ENCODE measurements at places on chromosomes 2 and 18.

DNA sequence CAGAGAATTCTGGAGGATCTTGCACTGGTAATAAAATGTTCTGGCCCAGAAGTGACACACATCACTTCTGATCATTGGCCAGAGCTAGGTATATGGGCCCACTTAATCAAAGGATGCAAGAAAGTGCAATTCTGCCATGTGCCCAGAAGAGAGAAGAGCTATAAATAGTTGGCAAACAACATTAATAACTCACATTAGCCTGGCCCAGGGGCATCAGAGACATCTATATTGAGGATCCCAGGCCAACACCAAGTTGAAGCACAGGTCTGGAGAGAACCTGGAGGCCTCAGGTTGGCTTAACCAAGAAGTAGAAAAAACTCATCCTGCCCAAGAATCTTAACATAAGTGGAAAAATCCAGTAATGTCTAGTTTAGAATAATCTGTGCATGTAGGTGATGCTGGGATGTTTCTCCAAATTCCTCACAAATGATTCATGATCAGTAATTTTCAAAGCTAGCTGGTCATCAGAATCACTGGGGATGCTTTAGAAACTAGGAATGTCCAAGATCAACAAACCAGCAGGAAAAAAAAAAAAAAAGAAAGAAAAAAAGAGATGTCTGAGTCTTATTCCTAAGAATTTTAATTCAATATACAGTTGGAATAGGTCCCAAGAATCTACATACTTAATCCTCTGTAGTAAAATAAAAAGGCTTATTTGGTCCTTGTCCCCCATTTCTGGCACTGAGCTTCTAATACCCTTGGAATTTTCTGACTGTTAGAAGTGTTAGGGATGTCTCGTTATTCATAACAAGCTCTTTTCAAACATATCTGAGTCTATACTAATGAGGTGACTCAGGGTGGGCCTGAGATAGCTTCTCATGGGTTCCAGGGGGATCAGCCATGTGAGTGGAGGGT lies 35.0 kb upstream of the EVA1A start:
- no peak for DNase-seq

- DNase-seq: no peak
Measured at GRCh38 chr2:233407771-233408181, 53.5 kb downstream of the DGKD start.

GRCh38 chr2:4417771-4418170 lies 714.4 kb downstream of the DCDC2C start:
- DNase-seq: no peak

DNA sequence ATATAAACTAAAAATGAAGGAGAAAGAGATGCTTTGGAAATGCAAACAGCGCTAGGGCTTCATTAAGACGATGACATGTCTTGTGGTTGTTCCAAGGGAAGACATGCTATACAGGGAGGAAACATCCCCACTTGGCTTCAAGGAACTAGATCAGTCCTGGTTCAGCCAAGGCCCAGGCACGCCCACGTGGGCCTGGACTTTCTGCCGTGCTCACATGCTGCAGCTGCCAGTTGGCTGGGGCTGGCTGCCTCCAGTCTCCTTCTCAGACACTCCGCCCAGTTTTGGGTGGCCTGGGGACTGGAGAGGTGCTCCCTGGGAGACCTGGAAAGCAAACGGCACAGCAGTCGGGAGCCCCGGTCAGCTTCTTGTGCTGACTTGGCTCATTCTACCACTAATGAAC lies 109.6 kb downstream of the GLI2 start:
- DNase-seq: no peak

DNA sequence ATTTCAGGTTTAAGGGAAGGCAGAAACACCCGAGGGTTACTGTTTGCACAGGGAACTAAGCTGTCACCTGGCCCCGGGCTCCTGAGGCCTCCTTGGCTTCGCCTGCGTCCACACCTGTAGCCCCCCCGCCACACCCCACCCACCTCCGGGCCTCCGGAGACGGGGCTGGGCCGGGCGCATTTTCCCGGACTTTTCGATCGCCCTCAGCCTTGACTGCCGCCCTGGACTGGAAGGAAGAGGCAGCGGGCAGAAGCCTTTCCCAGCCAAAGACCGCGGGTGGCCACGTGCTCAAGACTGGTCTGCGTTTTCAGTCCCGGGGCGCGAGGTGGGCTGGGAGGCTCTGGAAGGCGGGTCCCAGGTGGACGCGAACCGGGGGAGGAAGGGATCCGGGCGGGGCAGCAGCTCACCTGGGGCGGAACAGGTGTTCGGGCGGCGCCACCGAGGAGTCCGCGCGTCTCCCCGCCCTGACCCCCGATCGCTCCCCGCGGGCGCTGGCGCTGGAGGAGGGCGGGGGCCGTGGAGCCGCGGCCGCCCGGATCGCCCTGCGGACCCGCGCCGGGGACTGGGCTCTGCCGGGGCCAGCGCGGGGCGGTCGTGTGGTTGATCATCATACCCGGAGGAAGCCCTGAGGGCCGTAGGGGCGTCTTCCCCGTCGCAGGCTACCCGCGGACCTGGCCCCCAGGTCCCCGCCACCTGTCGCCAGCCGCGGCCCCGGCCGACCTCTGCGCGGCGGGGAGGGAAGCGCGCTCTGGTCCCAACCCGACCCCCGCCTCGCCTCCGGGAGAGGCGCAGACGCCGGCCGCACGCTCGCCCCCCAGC lies 3.2 kb downstream of the ID2 start:
- DNase-seq: peak; percentile 30

GRCh38 chr2:164560181-164560792 lies 61.0 kb downstream of the GRB14 start:
- DNase-seq: peak; percentile 31

DNA sequence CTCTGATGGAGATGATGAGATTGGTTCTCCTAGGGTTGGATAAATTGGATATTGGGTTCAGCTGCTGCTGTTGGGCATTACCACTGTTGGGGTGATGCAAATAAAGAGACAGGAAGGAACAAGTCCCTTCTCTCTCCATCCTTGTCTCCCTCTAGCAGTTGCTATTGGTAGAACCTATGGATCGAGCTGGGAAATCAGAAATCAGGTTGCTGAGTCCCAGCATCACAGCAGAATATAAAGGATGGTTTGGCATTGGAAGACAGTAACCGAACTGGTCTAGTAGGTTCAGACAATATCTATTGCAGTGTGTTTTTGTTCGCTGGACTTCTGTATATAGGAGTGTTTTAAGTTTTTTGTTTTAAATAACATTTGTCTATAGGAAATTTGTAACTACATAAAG lies 8.1 kb downstream of the WDR43 start:
- no peak for DNase-seq

DNA sequence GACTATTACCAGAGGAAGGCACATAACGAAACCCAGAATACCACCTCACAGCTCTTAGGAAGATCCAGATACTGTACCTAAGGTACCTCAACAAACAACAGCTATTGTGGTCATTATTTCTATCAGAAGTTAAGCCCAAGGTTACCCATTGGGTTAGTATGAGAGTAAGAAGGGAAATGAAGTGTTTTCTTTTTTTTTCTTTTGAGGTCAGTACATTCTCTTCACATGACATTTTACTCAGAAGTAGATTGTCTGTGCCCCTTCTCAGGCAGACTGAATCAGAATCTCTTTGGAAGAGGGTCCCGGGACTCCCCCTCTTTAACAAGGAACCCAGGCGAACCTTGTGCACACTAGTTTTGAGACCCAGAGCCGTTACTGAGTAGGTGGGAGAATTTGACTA lies 233.7 kb upstream of the CXCR4 start:
- no peak for DNase-seq

- DNase-seq: no peak
Measured at GRCh38 chr2:220070349-220070748, 442.9 kb downstream of the SLC4A3 start.

GRCh38 chr18:11487390-11487789 lies 122.0 kb upstream of the SLC35G4 start:
- DNase-seq: no peak

DNA sequence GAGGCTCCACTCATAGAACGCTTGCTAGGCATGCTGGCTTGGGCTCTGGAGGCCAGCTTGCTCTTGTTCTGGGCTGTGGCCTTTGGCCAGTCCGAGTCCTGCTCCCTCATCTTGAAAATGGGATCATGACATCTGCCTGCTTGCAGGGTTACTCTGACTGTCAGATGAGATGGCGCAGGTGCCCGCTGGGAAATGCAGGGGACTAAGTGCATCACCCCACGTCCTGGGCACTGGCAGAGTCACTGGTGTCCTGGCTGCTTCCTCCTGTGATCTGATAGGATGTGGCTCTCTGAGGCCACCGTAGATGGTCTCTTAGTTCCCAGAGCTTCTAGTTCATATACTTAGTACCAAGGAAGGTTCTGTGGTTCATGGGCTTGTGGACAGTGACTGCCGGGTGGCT lies 18.5 kb downstream of the LDLRAD4 start:
- DNase-seq: no peak

DNA sequence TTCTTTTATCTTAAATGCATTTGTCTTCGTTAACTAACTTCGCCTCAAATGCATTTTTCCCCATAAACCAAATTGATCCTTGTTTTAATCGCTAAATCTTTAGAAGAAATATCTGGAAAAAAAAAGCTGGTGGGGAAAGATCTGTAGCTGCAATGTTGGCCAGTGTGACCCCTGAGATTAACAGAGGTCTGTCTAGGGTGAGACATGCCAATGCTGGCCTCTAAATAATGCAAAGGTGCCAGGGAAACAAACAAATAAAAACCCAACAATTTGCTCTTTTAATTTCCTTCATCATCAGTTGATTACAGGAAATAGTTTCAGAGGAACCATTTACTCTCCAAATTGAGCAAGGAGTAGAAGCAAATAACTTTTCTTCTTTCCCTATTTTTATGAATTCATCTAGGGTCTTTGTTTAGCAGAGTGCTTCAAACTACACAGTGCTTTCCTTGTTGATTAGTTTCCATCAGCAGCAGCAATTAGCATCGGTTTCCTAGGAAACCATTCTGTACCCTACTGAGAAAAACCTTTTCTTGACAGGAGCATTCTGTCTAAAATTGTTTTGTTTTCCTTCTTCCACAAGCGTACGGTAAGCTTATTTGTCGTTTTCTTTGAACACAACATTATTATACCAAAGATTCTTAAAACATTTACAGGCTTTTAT lies 100.5 kb upstream of the UNC80 start:
- DNase-seq: no peak

GRCh38 chr2:40760071-40760666 lies 308.3 kb upstream of the SLC8A1 start:
- peak; percentile 22 for DNase-seq

- no peak for DNase-seq
Measured at GRCh38 chr18:45954070-45954934, 12.8 kb downstream of the EPG5 start.

GRCh38 chr2:234290671-234291070 lies 206.2 kb downstream of the ARL4C start:
- no peak for DNase-seq

DNA sequence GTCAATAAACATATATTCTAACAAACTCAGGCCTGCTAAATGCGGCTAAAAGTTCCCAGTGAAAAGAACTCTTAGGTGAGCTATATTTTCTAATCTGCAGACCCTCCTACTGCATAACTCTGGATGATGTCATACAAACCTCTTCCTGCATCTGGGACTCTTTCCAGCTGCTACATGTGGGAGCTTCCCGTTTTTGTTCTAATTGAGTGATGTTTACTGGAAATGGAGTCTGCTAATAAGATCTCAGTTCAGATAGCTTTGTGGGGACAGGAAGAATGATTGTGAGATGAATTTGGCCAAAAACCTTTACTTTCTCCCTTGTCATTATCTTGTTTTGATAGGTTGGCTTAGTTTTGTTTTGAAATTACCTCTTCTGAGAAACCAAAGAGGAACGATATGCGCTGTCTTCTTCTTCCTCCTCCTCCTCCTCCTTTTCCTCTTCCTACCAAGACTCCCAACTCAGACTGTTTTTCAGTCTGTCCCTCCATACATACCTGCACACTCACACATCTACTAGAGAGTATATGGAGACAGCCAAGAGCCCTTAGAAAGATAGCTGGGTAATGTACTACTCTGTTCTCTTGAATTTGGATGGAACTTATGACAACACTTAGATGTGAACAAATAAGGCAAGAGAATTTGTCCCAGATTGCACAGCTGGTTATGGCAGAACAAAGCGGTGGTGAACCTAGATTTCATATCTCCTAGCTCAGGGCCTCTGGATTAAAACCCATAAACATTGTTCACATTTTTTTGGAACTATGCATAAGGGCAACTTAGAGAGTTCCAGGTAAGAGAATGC lies 39.8 kb upstream of the AAK1 start:
- peak; percentile 50 for DNase-seq

DNA sequence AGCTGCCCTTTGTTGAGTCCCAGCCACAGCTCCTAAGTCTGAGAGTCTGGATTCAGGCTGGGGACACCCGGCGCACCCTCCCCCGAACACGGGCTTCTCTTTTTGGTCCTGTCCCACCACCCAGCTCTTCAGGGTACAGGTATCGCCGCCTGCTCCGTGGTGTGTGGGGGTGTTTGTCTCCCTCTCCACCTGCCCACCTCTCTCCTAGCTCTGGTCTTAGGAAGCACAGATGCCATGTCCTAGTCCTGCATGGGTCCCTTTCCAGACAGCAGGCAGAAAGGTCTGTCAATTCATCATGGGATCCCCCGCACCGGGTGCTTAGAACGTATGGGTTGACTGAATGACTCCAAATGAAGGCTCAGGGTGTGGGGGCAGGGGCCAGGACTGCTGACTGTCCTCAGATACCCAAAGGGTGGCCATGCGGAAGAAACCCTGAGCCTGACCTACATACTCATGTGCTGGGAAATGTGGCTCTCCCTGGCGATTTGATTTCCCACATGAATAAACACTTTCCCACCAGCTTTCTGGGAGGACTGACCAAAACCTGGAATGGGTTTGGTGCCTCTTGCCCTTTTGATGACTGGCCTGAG lies 156.8 kb downstream of the CELF4 start:
- DNase-seq: no peak

DNA sequence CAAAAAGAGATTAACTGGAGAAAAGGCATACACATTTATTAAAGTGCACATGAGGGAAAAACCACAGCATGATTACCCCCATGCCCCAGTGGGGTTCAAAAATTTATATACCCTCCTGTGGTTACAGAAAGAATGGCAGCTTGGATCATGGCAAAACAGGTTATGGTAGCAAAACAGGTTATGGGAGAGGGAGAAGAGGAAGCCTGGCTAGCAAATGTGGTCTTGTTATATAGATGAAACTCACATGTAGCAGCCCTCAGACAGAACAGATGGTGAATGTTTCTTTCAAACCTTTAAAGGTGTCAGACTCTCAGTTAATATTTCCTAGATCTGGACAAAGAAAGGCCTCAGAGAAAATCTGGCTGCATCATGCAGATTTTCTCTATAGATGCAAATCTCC lies 178.2 kb upstream of the ZC3H15 start:
- DNase-seq: no peak

All from AML-193 (cell line).